Activated CD8-positive, alpha-beta memory T cell treated with anti-CD3 and anti-CD28 coated beads for 1 hour (primary cell): ENCODE measurements at places on chromosomes 3 and 15.
A peak's percentile ranks its signal among the peaks of the same experiment; 100 is the strongest.

DNA sequence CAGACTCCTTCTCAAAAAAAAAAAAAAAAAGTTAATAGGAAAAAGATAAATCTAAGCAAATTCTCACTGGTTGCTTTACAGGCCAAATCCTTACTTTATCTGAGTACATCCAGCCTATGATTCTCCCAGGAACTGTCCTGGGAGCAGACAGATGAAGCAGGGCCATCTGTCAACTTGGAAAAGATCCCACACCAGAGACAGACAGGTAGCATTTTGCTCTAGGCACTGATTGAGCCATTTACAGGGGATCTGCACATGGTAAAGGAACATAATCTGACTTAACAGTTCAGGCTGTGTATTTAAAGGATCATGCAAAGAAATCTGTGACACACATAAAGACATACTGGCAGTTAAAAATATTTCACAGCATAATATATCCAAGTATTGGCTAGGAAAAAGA lies 1006.5 kb downstream of the TBL1XR1 start:
- no peak for DNase-seq

GRCh38 chr3:177449360-177450006 lies 252.2 kb upstream of the TBL1XR1 start:
- DNase-seq: no peak

DNA sequence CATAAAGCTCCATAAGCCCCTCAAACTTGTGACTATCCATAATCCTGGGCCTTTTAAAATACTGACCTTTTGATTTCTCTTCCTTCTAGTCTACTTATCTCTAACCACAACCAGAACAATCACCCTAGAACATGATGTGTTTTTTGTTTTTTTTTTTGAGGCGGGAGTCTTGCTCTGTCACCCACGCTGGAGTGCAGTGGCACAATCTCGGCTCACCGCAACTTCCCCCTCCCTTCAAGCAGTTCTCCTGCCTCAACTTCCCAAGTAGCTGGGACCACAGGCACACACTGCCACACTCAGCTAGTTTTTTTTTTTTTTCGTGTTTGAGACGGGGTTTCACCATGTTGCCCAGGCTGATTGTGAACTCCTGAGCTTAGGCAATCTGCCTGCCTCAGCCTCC lies 25.1 kb downstream of the VPS39 start:
- no peak for DNase-seq

GRCh38 chr15:65292938-65293518 lies 2.8 kb upstream of the RNU5A-1 start:
- DNase-seq: no peak

- DNase-seq: peak; percentile 80
Observed at GRCh38 chr15:67521029-67521782, at the start of gene C15orf61. Gene C15orf61, plus strand, starts transcription at chr15:67521131. Its CDS starts 118 bp downstream, at chr15:67521249.

GRCh38 chr3:58658508-58658907 lies 8.1 kb downstream of the FAM3D start:
- no peak for DNase-seq
